ENCODE measurements at places on chromosomes 12 and 14.
A peak's percentile ranks its signal among the peaks of the same experiment; 100 is the strongest.

GRCh38 chr12:43789941-43790340 is 16.2 kb downstream of the TWF1 start:
- no peak for DNase-seq

GRCh38 chr14:79613625-79614024 is 597.7 kb downstream of the DIO2 start:
- no peak for DNase-seq

DNA sequence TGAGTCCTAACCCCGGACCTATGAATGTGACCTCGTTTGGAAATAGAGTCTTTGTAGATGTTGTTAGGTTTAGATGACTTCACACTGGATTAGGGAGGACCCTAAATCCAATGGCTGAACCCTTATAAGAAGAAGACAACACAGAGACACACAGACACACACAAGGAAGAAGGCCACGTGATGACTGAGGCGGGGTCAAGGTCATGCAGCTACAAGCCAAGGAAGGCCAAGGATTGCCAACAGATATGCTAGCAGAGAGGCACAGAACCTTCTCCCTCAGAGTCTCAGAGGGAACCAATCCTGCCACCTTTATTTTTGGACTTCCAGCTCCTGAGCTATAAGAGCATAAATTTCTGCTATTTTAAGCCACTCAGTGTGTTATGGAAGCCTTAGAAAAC is 31.8 kb downstream of the LTBP2 start:
- DNase-seq: no peak

DNA sequence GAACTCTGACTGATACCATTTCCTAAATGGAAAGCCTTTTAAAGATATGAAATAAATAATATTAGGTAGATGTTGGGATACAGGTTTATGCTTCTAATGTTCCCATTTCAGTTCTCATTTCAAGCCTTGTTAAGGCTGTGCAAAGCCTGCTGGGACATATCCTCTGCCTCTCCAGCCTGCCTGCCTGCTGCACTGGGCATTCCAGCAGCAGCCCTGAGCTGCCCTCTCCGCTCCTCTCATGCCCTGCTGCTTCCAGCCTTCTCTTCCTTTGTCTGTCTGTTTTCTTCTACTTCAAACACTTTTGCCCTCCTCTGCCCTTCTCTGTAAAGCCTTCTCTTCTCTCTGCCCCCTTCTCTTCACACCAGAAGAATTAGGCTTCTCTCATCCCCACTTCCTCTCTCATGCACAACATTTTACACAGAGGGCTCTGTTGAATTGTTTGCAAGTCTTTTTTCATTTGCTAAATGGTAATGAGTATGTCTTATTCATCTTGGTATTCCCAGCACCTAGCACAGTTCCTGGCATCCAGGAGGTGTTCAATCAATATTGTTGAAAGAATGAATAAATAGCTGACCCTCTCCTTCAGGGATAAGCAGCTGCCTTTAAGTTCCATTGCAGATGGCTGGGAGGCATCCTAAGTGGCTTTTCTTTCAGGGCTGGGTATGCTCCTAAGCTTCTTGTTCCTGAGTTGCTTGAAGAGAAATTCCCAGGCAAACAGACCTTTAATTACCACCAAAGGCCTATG is 292.3 kb downstream of the TMEM117 start:
- no peak for DNase-seq

- DNase-seq: no peak
Observed at GRCh38 chr12:54038871-54039414, 6.1 kb downstream of the HOXC5 start.

- DNase-seq: no peak
Observed at GRCh38 chr12:42957136-42957535, 367.6 kb upstream of the PRICKLE1 start.

- DNase-seq: no peak
Observed at GRCh38 chr14:101225157-101226152, 321.9 kb upstream of the RTL1 start.

DNA sequence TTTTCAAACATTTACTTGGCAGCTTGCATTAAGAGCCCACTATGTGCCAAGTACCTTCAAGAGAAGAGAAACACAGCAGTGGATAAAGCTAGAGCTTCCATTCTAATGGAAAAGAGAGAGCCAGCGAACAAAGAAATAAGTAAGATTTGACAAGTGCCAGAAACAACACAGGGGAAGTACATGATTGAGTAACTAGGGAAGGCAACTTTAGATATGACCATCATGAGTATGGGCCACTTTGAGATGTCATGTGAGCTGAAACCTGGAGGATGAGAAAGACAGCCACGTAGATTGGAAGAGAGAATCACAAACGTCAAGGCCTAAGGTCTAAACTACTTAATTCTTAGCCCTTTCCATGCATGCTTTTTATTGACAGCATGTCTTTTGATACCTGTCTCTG is 121.4 kb downstream of the ITPR2 start:
- DNase-seq: no peak

GRCh38 chr14:30297876-30298795 is 260.8 kb upstream of the G2E3 start:
- DNase-seq: no peak

DNA sequence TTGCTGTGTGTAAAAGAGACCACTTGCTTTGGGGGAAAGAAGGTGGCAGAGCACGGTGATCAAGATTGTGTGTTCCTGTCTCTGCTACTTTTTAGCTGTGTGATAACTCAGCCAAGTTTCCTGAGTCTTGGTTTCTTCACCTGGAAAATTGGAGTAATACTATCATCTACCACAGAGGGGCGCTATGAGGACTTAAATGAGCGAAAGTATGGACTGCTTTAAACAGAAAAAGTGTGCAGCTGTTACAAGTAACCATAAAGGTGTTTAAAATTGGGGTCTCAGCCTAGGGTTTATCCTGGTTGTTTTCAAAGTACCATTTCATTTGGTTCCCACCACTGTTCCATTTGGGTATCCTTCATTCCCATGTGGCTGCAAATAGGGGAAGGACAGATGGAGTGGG is 65.9 kb upstream of the WSCD2 start:
- no peak for DNase-seq

DNA sequence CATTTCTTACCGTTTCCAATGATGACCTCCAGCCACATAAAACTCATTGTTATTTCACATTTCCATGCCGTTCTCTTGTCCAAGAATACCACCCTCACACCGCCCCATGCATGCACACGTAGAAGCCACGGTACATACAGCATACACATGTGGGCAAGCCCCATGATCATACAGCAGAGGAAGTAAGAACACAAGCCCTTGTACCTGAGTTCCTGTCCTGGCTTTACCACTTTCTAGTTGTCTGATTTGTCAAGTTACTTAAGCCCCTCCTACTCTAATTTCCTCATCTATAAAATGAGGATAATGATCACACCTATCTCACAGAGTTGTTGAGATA is 59.9 kb downstream of the DUSP16 start:
- no peak for DNase-seq

DNA sequence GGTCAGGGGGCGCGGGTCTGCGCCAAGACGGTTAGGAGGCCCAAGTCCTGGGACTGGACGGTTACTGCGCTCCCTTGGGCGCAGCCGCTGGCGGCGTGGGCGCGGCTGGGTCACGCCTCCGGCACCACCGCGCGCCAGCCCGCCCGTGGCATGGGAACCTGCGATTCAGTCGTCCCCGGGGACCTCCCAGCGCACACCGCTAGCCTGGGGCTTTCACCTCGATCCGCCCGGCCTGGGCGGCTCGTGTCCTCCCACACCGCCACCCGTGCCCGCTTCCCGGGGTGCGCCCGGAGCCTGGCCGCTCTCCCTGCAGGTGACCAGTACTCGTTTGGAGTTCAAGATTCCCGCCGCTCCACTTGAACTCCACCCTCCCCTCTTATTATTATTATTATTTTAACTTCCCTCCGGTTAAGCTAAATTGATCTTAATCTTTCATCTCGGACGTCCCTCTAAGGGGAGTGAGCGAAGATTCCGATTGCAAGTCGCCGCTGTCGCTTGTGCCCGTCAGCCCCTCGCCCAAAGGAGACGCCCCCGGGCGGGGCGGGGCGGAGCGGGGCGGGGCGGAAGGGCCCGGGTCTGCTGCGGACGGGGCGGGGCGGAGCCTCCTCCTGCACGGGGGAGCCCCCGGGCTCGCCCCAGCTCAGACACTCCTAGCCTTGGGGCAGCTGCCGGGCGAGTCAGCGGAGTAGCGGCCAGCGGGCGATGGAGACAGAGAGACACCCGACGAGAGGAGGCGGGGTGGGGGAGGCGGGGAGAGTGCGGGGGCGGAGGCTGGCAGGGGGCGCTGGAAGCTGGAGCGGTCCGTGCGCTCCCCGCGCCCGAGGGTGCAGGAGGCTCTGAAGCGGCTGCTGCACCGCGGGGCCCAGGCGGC is at the start of gene KCNMB4:
KCNMB4 (plus strand) TSS at position 643 of the 871 bp plus-strand sequence. CDS start 445 bp downstream, outside the sequence.
- peak; percentile 65 for DNase-seq

- DNase-seq: no peak
Observed at GRCh38 chr12:12521044-12521485, 41.6 kb downstream of the DUSP16 start.

DNA sequence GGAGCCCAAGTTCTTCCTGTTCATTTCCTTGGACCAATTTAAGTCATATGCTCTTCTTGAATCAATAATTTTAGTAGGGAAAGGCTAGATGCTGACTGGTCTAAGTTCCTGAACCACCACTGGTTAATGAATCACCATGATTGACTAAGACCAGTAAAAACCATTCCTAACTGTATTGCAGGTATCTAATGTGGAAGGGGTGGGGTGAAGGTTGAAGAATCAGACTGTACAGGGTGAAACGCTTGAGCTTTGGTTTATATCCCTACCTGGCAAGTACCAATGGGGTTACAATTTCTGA is 100.1 kb downstream of the DYRK2 start:
- DNase-seq: no peak

DNA sequence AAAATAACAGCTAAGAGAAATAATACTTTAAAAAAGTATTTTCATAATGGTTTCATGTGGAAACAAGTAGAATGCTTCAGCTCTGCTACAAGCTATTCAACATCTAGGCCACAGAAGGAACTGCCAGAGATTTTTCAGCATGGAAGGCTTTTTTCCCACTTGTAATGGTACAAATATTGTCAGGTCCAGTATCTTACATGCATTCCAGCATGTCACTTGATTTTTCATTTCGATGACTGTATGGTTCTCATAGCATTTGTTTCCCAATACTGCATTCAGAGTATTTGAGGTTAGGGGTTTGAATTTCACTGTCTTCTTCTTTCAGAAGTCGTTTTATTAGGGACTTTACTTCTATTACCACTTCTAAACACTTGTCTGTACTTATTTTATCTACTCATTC is 1701.5 kb upstream of the FLRT2 start:
- DNase-seq: no peak

DNA sequence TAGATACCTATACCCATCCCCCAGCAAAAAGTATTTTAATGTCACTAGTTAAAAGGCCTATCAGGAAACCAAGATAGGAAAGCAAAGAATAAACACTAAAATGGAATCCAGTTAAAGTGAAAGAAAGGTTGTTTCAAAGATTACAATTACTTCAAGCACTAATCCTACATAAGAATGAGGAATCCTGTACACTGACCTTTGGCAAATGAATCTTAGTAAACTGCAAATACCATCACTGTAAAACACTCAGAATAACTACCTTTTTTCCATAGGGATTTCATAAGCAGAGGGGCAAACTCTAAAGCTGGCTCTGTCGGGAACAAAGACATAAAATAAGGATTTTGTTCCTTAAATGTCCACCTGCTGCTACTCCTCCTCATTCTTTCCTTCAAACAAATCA is 25.9 kb downstream of the CEP83 start:
- no peak for DNase-seq

DNA sequence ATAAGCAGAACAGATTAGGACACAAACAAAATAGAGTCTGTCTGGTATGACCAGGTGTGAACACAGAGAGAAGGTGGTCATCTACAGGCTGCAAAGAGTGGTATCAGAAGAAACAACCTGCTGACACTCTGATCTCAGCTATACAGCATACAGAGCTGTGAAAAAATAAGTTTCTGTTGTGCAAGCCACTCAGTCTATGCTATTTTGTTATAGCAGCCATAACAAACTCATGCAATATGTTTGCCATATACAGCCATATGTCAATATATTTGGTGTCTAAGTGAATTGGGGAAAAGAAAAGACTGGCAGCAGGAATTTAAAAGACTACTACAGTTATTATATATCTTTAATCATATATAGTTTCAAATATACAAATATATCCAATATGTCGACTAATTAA is 300.9 kb downstream of the SOX5 start:
- no peak for DNase-seq

GRCh38 chr12:43896496-43896895 is 60.6 kb downstream of the TMEM117 start:
- no peak for DNase-seq

- no peak for DNase-seq
Observed at GRCh38 chr14:70188322-70188658, 461 bp downstream of the SLC8A3 start.

DNA sequence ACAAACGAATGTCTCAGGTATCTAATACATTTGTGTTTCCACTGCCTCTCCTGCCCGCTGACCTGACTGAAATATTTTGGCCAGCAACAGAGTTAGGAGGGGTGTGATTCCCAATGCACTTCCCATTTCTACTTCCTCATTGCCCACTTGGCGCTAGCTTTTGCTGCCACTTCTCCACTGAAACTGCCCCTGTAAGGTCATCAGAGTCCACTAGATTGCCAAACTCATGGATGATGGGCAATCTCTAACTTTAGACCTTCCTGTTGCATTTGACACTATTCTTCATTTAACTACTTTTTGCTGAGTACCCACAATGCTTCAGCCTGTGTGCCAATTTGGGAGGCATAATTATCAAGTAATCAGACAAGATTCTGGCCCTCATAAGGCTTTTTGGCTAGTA is 40.8 kb downstream of the GPR65 start:
- no peak for DNase-seq

Measured in NCI-H1417 treated with DMSO at 0.1 percent for 48 hours (cell line).